Upper lobe of left lung (tissue), 6 donors: ENCODE measurements at places on chromosomes 5 and 9. TPM values are rescaled to one million over a fixed set of nuclear protein-coding genes. Genes with fewer than 3 reads are reported as not detected.

GRCh38 chr5:107320846-107321245 lies 349.9 kb downstream of the EFNA5 start:
- no peak for DNase-seq
- no peaks in the 10 kb centered on the region for H3K36me3 ChIP-seq
- no peaks in the 10 kb centered on the region for H3K27me3 ChIP-seq
- H3K4me1 ChIP-seq = no peaks in the 10 kb centered on the region
- H3K27ac ChIP-seq = no peak overlapping the region

DNA sequence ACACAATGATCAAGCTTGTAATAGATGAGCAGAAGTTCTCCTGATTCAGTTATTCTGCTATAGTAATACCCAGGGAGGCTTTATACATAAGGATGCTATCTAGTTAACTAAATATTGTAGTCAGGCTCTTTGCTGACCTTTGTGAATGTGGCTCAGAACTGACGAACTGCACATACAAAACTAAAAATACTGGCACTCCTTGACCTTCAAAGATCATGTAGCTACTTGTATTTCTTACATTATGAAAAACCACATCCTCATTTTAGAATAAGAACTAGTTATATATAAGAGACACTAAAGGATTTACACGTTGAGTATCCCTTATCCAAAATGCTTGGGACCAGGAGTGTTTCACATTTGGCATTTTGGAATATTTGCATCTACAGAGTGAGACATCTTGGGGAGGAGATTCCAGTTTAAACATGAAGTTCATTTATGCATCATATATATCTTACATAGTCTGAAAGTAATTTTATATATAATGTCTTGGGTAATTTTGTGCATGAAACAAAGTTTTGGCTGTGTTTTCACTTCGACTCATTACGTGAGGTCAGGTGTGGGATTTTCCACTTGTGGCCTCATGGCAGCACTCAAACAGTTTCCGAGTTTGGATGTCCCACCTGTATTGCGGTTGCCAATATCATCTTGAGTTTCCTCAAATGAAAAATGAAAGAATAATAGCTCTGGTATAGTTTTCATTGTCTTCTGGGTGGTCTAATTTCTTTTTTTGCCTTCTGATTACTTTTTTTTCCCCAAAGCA lies 58.4 kb upstream of the FBXL7 start:
- no peak overlapping the region for H3K4me3 ChIP-seq
- DNase-seq = no peak
- no peak overlapping the region for H3K27ac ChIP-seq
- no peaks in the 10 kb centered on the region for H3K27me3 ChIP-seq

DNA sequence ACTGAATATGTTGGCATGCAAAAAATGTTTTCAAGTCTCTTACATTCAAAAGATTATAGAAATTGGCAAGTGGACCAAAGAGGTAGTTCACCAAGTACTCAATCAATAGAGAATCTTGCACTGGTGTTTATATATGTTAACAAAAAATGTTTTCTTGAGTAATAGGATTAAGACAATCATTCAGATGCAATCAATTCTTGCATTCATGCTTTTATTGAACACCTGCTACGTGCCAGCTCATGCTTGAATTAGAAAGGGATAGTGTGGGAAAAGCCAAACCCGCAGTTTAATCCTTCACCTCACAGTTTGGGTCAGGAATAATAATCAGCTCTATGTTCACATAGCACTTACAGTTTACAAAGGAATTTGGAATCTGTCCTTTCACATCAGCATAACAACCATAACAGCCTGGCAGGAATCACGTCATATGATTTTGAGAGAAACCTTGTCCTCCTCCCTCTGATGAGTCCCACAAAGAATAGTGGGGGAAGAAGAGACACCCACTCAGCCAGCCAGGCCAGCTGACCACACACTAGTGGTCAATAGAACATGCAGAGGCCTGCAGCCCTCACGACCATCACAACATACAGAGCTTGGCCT lies 36.8 kb upstream of the FRRS1L start:
- H3K27me3 ChIP-seq = no peaks in the 10 kb centered on the region
- DNase-seq = no peak
- H3K36me3 ChIP-seq = no peaks in the 10 kb centered on the region
- H3K4me1 ChIP-seq = no peaks in the 10 kb centered on the region

DNA sequence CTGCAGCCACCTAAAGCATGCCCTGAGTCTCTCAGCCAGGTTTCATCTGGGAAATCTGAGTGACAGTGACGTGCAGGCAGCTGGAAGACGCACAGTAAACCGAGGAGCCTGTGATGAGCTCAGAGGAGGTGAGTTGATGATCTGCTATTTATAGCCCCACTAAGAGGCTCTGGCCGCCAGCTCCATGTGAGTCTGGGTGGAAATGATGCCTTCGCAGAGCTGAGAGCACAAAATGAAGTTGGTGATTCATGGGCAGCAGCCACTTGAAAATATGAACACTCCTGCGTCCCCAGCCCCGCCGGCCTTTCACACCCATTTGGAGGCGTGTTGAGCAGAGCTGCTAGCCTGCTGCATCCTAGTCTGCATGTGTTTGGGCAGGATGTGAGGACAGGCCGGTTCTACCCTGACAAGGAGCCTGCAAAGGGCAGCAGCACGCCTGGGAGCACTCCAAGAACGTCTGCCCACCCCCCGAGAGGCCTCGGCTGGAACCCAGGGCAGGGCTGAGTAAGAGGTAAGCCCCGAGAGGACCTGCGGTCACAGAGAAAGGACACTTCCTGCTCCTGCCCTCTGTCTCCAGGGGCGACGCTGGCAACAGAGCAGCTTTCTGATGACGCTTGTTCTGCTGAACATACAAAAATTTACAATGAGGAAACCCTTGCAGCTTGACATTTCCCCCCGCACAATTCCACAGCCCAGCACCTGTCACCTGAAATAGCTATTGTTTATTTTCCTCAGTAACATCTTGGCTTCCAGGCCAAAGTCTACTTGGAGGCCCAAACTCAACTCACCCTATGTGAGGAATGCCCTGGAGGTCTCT lies 25.1 kb upstream of the CDKN2AIPNL start:
- H3K27me3 ChIP-seq = no peaks in the 10 kb centered on the region
- H3K4me1 ChIP-seq = peaks cover 44% of the 10 kb centered on the region
- H3K27ac ChIP-seq = peak overlapping the region; percentile 84
- peak; percentile 78 for DNase-seq
- peak overlapping the region; percentile 22 for H3K4me3 ChIP-seq
- no peaks in the 10 kb centered on the region for H3K36me3 ChIP-seq

DNA sequence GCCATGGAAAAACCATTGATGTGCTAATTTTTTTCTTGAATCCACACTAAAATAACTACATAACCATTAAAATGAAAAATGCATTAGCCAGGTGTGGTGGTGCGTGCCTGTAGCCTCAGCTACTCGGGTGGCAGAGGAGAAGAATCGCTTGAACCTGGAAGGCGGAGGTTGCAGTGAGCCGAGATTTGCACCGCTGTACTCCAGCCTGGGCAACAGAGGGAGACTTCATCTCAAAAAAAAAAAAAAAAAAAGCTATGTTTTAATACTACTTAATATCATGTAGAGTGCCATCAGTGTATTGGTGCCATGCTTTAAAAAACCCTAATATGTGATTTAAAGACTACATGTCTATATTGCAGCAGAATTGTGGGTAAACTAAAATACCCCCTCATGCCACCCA lies 58.9 kb downstream of the NDFIP1 start:
- H3K27ac ChIP-seq = no peak overlapping the region
- no peaks in the 10 kb centered on the region for H3K4me1 ChIP-seq
- H3K36me3 ChIP-seq = no peaks in the 10 kb centered on the region
- no peaks in the 10 kb centered on the region for H3K27me3 ChIP-seq
- H3K4me3 ChIP-seq = no peak overlapping the region

GRCh38 chr5:80406980-80407734 lies 707 bp upstream of the ZFYVE16 start:
- no peaks in the 10 kb centered on the region for H3K36me3 ChIP-seq
- H3K4me1 ChIP-seq = peaks cover 25% of the 10 kb centered on the region
- no peaks in the 10 kb centered on the region for H3K27me3 ChIP-seq
- peak overlapping the region; percentile 73 for H3K4me3 ChIP-seq

- no peak overlapping the region for H3K27ac ChIP-seq
These were observed 198.3 kb upstream of the TBC1D2 start for GRCh38 chr9:98453589-98454311.

- DNase-seq = no peak
- H3K27me3 ChIP-seq = no peaks in the 10 kb centered on the region
- no peak overlapping the region for H3K4me3 ChIP-seq
- no peaks in the 10 kb centered on the region for H3K4me1 ChIP-seq
- no peak overlapping the region for H3K27ac ChIP-seq
These were observed 391.9 kb upstream of the WWC1 start for GRCh38 chr5:167899490-167900070.

DNA sequence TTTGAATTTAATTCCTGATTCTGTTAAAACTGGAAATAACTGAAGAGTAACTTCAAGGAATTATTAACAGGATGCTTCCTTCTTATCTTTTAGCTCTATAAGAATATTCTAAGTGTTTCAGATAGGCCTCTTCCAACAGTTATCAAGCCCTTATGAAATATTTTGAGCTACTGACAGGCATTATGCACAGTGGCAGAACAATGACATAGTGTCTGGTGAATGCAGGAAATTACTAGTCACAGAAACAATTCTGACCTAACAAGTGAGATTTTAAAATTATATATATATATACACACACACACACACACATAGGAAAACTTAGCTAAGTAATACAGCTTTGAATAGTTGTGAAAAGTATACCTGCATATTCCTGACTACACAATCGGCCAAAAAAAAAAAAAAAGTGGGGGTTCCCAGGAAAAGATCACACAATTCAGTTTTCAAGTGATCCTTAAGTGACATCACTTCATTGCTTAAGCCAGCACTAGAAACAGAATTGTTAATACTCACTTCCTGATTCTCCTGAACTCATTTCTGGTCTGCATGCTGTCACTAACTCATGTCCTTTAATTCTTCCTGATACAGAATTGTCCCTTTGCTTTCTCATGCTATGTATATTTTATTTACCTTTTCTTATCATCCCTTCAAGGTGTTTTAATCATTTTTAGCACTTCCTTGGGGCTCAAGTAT lies 77.3 kb downstream of the SLC25A46 start:
- no peak overlapping the region for H3K4me3 ChIP-seq
- no peaks in the 10 kb centered on the region for H3K27me3 ChIP-seq
- no peak overlapping the region for H3K27ac ChIP-seq
- no peak for DNase-seq
- no peaks in the 10 kb centered on the region for H3K4me1 ChIP-seq
- H3K36me3 ChIP-seq = no peaks in the 10 kb centered on the region

Gene BSPRY
- 5.2 TPM for total RNA-seq

Gene CD74
- 957 TPM for total RNA-seq

Gene FCN2
- total RNA-seq = not detected

Gene PCDHGA12
- total RNA-seq = 8.3 TPM
